Activated CD4-positive, alpha-beta T cell treated with anti-CD3 and anti-CD28 coated beads, Interleukin-2, amount 10 ng/mL, durations not matched to agents 7 days and 5 days (primary cell): ENCODE measurements at places on chromosomes 2 and 18. TPM values are rescaled to one million over a fixed set of nuclear protein-coding genes. Genes with fewer than 3 reads are reported as not detected.

DNA sequence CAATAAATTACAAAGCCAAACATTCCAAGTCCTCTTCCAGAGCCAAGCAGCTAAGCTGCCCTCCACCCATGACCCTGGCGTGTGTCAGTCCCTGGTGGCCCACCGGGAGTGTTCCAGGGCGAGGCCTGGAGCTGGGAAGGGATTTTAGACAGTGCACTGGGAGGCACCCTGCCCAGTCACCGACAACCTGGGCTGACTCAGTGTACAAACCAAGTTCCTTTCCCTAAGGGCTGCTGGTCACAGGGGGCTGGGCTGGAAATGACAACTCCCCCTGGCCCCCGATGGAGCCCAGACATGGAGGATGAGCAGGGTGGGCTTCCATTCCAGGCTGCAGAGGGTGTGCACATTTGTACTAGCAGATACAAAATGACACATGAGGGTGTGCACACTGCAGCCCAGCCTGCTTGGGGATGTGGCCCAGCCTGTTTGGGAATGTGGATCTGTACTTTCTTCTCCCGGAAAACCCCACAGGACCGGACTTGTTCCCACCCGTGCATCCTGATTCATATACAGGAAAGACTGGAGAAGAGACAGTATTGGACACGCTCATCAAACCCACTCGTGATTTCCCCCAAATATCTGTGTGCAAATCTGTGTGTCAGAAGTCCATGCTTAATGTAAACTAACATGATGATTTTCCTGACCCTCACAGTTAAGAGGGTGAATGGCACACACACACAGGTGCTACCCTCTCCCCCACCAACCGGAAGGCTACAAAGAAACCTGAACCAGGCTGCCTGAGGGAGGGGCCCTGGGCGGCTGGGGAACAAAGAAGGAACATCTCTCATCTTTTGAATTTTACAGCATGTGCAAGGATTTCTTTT, 58.9 kb downstream of the NDUFA10 start:
- DNase-seq: no peak

DNA sequence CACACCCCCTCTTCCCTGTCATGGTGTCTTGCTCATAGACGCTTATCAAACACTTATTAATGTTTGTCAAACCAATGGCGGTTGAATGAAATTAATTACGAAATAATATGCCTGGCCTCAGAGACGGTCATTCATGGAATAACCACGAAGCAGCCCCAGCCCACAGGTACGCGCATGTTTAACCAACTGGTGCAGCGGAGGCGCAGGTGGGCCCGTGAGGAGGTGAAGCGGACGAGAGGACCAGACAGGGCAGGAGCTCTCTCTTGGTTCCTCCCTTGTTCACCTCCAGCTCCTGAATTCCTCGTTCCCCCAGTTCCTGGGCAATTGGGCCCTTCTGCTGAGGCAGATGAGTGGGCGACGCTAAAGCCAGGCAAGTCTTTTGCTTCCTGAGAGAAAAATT, 169.8 kb downstream of the TNS1 start:
- no peak for DNase-seq

DNA sequence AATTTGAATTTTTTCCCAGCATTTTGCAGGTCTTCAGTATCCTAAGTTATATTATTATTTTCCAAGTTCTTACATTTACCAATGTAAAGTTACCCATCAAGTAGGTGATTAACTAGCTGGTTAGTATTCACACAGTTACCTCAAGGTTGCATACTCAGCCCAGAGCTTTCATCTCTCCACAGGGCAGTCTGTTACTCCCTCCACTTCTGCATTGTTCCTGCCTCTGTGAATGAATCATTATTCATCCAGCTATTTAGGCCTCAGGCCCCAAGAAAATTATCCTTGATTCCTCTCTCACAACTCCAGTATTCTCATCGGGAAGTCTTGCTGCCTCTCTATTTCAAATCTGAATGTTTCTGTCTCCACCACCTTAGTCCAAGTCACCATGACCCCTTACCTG, 92.2 kb downstream of the SMC6 start:
- no peak for DNase-seq

DNA sequence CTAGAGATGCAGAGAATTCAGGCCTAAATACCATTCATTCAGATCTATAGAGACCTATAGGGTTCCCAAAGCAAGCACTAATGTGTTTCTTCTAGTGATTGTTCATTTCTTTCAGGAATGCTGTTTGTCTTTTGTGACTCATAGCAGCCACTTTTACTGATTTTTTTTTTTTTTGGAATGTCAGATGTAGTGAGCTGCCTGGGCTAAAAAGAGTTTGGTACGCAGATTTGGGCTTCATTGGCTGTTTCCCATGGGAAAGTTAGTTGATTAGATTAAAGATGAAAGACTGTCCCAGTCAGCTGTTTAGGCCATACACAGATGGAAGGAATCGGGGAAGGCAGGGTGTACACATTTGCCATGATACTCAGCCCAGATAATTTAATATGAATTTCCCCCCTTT, 87.6 kb downstream of the CDC42EP3 start:
- DNase-seq: no peak

DNA sequence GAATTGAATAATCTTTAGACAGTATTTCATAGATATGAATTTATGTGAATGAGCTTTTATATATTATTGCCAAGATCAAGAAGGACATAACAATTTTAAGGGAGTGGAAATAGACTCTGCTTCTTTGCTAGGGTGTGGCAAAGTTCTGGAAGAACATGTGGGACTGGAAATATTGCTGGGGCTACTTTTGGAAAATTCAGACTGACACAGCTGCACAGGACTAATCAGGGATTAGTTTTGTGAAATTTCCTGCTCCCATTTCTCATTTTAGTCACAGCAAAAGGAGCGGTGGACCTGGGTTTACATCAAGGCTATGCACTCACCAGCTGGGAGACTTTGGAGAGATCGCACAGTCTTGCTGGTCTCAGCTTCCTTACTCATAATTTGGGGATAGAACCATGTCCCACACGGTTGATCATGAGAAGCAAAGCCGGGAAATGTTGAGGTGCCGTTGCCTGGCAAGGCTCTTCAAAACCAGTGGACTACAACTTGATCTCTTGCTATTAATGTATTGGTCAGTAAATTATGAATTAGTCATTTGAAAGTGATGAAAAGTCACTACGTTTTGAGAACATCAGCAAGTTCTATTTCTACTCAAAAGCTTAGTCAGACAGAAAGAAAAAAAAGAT, 42.4 kb downstream of the IL1RL2 start:
- no peak for DNase-seq

DNA sequence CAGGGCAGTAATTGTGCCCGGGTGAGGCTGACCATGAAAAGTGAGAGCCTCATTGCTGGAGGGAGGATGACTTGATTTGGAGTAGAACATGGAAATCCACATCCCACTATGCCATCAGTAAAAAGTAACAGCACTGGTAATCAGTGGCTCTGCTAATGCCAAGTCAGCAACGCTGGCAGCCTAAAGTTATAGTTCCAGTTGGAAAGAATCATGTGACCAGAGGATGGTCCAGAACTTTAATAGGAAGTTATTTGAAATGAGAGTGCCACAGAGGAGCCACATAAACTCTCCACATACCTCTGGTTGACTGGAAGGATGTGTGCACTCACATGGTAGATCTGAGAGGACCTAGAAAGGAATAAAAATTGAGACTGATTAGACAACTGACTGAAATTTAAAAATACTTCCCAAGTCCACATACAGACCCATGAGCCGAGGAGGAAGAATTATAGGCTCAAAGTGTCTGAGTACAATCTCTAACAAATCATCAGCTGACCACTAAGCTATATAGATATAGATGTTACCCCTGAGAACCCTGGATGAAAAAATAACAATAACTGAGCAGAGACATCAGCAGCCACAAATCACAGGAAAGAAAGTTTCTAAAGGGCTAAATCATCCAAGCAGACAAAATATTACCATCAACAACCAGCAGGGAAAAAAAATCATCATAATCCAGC, 346.8 kb downstream of the STK39 start:
- no peak for DNase-seq

- peak; percentile 11 for DNase-seq
Observed at GRCh38 chr2:172223601-172224054, 120.9 kb upstream of the DLX2 start.

DNA sequence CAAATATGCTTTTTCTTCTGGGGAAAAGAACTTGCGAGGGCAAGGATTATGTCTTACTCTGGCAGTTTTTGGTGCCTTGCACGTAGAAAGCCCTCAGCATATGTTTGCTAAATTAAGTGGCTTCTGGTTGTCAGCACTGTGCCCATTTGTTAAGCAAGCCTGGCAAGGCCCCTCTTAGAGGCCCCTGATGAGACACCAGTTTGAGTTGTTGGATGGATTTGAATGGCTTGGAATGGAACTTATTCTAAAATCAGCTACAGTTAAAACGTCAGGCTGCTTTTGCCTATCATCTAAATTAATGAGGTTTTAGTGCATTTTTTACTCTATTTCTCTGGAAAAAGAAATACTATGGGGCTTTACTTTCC, 28.2 kb downstream of the TMEM182 start:
- no peak for DNase-seq

DNA sequence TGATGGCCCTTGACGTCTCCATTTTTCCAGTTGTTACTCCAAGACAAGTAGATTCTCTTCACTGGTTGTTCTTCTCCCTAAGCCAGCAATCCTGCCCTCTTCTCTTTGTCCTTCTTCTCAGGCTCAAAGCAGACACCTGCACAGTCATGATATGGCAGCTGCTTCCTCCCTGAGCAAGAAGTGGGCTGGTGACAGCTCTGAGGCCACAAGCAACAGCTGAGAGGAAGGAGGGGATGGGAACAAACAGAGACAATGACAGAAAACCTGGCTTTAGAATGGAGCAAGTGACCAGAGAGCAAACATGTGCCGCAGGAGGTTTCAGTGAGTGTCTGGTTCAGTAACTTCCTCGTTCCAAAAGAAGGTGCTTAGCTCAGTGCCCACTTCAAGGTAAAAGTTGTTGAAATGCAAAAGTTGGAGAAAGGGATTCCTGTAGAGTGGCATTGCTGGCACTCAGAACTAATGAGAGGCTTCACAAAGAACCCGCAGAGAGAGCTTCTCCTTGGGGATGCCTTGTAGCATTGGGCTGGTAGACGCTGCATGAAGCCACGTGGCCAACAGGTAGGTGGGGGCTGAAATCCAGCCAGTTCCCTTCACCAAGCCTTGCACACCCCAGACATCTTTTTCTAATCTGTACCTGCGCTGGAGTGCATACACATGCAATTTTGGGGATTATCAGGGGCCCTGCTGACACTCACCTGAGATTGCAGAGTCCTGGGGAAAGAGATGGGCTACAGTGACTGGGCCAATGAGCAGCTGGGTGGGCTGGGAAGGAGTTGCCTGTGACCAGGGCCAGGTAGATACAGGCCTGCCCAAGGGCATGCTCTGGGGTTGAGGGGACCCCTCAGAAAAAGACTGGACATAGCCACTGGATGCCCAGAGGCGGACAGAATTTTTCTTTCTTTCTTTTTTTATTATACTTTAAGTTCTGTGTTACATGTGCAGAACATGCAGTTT, 153.3 kb upstream of the RAB12 start:
- no peak for DNase-seq

- DNase-seq: no peak
Observed at GRCh38 chr2:206832873-206833272, 67.5 kb downstream of the FASTKD2 start.

GRCh38 chr2:232286001-232286868, 92.3 kb upstream of the ALPP start:
- DNase-seq: no peak

DNA sequence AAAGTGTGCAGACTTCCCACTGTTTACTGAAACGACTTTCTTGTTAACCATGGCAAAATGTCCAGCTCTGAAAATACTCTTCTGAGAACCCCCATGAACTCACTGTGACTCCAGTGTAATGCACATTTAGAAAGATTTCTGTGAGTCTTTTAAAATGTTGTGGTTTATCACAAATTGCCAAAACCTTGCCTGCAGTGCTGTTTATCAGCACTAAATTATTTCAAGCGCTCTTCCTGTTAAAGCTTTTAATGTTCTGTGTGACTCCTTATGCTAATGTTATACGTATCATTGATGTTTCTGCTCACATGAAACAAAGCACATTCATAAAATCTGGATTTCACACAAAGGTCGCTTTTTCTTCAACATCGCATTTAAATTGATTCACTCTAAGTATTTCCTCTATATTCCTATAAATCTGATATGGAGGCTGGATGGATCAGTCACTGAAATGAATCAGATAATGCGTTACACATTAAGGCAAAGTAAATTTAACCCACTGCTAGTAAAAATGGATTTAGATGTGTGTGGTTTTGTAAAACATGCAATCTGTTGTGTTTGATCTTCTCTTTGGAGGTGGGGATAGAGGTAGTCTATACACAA, 521.2 kb downstream of the NYAP2 start:
- no peak for DNase-seq

DNA sequence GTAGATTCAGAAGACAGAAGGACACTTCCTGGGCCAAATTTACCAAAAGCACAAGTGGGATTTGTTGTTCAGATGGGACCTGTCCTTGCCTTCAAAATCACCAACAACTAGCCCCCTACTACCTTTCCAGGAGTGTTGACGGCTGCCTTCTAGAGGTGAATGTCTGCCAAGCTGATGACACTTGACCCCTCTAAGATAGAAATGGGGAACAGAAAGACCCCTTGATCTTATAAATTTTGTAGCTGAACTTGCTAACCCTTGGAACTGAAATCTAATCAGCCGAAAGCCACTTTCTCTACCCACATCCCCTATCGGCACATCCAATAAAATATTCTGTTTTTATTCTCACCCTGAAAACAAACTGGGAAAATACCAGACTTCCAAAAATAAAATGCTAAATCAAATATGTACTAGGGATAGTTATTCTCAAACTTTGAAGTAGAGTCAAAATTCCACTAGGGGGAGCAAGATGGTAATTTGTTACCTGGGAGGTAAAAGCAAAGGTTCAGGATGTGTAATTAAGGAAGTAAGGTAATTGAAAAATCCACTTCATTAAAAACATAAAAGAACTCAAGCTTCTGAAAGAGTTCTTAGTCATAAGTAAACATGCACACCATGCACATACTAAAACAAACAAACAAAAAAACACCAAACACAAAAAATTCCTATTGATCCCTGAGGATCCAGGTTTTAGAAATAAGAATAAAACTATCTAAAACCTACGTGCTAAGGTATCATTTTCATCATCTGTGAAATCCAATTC, 119.2 kb downstream of the ANKRD44 start:
- DNase-seq: peak; percentile 41

DNA sequence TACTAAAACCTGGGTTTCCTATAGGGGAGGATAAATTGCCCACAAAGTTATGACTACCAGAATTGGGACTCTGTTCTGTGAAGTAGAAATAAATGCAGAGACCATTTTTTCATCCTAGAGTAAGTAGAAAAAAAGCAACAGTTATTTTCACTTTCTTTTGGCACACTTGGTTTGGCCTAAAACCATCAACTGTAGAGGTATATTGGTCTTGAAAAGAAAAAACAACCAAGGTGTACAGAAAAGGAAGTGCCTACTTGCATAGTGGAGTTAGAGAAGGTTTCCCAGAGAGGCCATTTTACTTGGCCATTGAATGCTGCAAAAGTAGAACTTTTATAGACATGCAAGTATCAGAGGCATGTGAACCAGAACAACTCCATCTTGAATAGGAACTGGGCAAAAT, 89.4 kb upstream of the TACR1 start:
- DNase-seq: no peak

- DNase-seq: no peak
Observed at GRCh38 chr2:97969081-97970067, 26.4 kb downstream of the TMEM131 start.

DUSP19 gene
- 1.6 TPM for total RNA-seq

HOXD13 gene
- total RNA-seq: not detected

SUPT7L gene
- 36.2 TPM for total RNA-seq

ARHGAP28 gene
- not detected for total RNA-seq

UGT1A5 gene
- not detected for total RNA-seq

C1GALT1C1L gene
- total RNA-seq: not detected

GPR17 gene
- not detected for total RNA-seq

PLEK gene
- 0.60 TPM for total RNA-seq

ZC3H6 gene
- 14.0 TPM for total RNA-seq

SKA1 gene
- 51.4 TPM for total RNA-seq

CRYGD gene
- total RNA-seq: not detected

GAREM1 gene
- total RNA-seq: not detected

BMP10 gene
- total RNA-seq: not detected
